ENCODE measurements at places on chromosomes 2 and 18.
A peak's percentile ranks its signal among the peaks of the same experiment; 100 is the strongest.

DNA sequence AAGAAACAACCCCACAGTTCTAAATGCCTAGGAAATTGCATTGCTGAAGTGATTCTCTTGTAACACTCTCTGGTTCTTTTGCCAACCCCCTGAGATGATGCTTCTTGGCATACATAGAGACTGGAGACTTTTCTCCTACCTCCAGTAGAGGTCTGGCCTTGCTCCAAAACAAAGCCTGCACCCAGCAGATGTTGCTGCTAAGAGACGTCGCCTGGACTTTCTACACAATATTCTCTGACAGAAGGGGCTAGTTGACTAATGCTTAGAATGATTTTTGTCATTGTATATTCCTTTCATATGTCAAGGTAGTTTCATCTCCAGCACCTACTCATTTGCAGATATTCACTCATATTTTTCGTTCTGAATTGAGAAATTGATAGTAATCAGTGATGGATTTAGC is 24.6 kb downstream of the SOWAHC start:
- no peak for DNase-seq

GRCh38 chr18:9835113-9835755 is 50.5 kb upstream of the TXNDC2 start:
- peak; percentile 18 for DNase-seq

GRCh38 chr2:114864901-114865300 is 422.5 kb downstream of the DPP10 start:
- DNase-seq: no peak

- DNase-seq: no peak
These were observed 47.6 kb downstream of the PLB1 start for GRCh38 chr2:28543316-28544035.

GRCh38 chr2:33561872-33562271 is 37.2 kb downstream of the FAM98A start:
- DNase-seq: no peak

DNA sequence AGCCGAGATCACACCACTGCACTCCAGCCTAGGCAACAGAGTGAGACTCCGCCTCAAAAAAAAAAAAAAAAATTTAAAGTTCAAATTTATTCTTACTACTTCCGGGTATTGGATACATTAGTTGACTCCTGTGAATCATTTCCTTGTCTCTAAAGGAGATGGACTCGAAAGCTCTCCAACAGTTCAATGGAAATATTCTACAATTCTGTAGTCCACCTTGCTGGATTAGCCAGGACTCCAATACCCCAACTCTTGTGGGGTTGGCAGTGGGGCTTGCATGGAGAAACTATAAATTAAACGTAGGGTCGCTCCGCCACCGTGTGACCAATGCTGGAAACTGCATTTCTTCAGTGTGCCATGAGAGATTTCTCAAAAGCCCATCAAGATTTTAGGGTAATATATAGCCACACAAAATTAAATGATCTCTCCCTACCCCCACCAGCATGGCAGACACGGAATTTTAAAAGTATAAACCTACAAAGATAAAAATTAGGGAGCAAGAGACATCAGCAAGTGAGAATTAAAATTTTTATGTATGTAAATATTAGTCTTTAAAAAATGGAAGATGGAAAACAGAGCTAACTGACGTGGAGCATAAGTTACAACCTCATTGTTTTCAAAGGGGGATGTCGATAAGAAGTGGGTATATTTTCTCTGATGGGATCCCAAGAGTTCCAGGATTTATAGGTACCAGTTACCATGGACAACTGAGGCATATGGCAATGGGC is 27.8 kb upstream of the GAREM2 start:
- DNase-seq: peak; percentile 28

DNA sequence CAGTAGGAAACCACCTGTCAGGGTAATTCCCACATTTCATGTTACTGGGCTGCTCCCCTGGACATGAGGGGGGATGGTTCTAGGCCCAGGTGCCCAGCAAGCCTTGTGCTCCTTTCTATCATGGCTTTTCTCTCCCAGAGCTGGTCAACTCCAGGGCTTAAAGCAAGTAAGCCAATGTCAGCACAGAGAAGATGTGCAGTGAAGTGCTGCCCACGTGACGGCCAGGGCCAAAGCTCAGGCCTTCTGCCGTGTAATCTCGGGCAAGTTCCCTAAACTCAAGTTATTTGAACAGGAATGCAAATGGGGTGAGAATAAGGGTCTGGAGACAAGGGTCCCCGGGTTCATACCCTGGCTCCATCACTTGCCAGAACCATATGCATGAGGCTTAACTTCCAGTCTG is 16.5 kb downstream of the SFXN5 start:
- DNase-seq: no peak

DNA sequence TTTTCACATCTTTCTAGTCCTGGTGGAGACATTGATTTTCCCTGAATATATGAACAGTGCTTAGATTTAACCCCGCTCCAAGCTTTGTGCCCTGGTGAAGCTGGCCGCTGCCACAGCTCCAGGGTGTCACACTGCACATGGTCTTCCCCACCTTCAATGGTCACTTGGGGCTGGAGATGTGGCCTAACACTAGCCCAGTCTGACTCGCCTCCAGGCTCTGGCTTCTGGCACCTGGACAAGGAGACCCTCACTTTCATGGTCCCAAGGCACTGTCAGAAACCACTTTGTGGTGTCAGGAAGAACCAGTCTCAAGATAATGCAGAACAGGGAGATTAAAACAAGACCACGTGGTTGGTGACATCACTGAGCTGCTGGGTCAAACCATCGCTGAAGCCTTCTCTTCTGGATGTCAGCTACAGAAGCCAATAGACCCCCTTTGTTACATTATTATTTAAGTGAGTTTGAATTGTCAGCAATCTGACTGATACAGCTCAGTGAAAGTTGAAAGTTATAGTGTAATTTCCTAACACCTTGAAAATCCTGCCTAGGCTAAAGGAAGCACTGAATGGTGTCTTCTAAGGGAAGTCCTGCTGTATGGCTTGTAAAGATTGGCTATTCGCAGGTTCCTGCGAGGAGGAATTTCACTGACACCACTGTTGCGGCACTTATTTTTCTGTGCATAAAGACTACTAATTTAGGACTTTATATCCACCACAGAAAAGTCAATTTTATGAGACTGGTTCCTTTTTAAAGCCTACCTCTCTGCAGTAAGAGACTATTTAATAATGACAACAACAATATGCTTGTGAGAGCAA is 55.0 kb upstream of the CTDP1 start:
- DNase-seq: no peak

GRCh38 chr2:113126845-113127645 is at the start of gene IL1RN:
Gene IL1RN, plus strand, starts transcription at chr2:113127598. Its CDS starts 27 bp downstream, at chr2:113127625.
- no peak for DNase-seq

Data from NCI-H187 (cell line).